ENCODE measurements at places on chromosomes 6 and 20.

GRCh38 chr6:3876866-3877265 lies 27.7 kb downstream of the FAM50B start:
- no peak for DNase-seq

DNA sequence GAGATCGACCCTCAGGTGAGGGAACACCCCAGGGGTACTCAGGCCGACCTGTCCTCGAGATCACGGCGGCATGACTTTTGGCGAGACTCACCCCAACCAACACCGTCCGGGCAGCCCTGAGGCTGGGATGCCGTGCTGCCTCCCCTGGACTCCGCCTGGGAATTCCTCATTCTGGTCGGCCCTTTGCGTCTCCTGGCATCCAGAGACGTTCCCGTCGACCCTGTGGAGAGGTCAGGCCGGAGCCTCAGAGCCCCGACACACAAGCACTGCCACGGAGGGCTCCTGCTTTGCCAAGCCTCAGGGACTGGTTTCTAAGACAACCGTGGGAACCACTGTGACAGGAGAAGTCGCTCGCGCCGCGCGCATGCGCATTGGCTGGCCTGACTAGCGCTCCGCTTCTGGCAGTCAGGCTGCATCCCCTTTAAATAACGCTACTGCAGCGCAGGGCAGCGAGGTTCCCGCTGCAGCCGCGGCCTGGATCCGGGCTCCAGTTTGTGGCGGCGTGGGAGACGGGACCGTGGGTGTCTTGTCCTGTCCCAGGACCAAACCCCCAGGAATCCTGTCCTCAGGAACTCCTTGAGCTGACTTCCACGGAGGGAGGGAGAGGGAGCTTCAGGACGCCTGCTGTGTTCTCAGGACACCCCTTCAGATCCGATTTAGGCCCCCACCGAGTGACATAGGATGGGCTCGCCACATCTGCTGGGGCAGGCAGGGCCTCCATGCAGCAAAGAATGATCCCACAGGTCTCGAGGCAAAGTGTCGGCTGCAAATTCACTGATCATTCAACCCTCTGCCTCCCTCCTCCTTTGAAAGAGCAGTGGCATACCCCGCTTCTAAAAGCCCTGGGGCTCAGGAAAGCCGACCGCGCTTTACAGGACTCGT lies 163.2 kb upstream of the ZNF337 start:
- no peak for DNase-seq

- DNase-seq, result no peak
These were observed 396.3 kb downstream of the ZFAND3 start for GRCh38 chr6:38215651-38216311.

- no peak for DNase-seq
These were observed 38.8 kb downstream of the ITCH start for GRCh38 chr20:34401741-34402455.

DNA sequence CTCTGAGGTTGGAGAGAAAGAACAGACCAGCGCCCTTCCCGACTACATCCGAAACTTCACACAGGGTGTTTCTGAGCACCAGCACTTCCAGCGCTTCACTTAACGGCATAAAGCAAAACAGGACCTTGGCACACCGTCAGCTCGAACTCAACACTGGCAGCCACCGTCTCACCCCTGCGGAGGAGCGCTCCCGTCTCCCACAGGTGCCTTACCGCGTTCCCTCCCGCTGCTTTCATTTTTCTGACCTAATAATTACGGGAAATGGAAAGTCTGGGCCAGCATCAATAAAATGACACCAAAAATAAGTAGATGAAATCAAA lies 37.7 kb upstream of the SYNJ2 start:
- DNase-seq, result no peak

DNA sequence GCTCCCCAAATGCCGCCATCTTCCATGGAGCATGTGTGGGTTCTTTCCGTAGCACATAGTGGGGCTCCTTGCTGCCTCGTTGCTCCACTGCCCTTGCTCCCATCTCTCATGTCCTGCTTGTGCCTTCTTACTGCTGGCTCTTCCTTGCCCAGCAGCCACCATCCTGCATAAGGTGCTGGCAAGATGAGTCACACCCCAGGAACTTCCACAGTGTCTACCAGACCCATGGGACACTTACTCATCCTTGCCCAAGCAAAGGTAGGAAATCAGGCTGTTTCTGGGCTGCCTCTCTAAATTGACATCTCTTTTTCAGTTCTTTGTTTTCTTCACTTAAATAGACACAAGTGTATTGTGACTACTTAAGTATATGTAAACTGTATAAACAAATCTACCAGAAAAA lies 39.4 kb upstream of the RGS17 start:
- no peak for DNase-seq

- DNase-seq, result peak; percentile 89
These were observed 111.3 kb downstream of the LY86 start for GRCh38 chr6:6699741-6700367.
